Stimulated activated CD8-positive, alpha-beta memory T cell treated with anti-CD3 and anti-CD28 coated beads, Interleukin-4, amount 100 ng/mL, for 4 hours (primary cell): ENCODE measurements at places on chromosomes 4 and X.

DNA sequence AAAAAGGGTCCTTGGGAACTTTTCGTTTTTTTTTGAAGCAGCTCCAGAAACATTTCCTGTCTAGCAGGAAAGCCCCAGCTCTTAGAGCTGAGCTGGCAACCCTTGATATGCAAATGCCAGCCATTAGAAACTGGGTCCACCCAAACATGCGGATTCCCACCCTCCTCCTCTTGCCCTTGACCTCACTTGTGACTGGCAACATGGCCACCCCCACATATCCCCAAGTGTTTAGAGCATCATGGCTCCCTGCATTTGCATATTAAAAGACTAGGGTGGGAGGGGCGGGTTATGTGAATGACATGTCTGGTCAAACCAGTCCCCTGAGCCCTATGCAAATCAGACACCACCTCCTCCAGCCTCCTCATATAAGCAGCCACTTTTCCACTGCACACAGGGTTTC is 671.1 kb downstream of the FAT4 start:
- DNase-seq, result no peak

DNA sequence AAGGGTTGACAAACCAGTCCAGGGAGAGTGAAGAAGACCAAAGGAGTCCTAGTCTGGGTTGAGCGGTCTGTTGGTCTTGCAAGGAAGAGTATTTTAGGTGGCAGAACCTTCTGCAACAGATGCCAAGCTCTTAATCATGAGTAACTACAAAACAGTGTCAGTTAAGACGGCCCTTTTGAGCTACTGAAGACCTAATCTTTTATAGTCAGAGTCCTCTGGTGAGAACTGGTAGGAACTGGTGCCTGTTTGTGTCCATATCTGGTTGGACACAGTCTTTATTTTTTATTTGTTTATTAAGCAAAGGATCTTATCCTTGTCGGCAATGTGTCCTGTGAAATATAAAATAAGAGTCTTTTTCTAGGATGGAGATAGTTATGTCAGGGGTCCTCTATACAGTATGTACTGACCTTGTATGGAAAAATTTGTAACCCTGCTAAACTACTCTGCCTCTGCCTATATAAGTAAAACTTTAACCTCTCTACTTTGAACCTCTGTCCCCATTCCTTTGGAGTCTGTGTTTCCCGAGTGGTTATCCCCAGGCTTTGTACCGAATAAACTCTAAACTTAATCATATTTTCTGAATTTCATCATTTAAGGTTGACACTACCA is 47.1 kb downstream of the FAM13A start:
- no peak for DNase-seq

- DNase-seq, result no peak
Measured at GRCh38 chrX:20952180-20952579, 422.0 kb upstream of the CNKSR2 start.

DNA sequence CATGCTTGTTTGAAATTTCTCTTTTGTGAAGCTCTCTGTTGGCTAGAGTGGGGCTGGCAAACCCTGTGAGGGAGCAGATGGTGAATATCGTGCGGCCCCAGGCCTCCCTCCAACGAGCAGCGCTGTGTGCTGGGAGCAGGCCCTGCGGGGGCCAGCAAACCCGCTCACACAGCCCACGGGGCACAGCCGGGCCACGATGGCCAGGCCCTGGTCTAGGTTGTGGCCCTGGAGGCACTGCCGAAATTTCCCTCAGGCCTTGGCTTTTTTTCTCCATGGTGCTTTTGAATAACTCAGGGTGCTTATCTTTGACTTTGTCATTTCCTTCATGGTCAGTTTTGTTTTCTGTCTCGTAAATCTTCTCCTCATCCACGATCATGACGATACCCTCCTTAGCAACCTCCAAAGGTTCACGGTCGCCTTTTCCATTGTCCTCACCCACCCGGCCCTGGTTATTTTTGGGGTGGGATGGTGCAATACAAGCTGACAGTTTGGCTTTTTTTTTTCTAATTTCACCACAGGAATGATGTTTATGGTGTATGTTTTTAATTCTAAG is 20.7 kb downstream of the PCGF3 start:
- DNase-seq, result no peak

DNA sequence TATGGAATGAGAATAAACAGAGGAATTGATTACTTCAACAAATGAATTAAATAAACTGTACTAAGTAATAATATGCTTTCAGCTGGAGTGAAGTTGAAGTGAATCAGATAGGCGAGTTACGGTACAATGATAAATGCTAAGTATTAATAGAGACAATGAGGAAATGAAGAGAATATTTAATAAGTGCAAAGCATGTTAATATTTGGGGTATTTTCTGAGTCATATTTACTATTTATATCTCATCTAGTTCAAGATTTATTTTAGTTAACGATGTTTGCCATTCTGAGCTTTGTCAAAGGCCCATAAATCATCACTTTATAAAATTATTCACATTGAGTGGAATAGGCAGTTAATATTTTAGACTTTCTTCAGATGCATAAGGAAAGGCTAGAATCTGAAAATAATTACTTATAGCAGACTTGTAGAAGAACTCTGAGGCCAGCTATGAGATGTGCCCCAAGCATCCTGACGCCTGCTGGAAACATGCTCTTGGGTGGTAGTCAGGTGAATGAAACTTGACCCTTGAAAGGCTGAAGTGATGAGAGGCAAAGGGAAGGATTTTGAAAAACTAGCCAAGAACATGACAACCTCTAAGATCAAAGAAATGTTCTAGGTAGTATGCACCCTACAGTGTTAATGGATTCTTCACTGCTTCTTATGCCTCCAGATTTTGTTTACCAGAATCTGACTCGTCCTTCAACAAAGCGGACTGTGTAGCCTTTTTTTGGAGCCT is 133.8 kb upstream of the STIM2 start:
- no peak for DNase-seq

DNA sequence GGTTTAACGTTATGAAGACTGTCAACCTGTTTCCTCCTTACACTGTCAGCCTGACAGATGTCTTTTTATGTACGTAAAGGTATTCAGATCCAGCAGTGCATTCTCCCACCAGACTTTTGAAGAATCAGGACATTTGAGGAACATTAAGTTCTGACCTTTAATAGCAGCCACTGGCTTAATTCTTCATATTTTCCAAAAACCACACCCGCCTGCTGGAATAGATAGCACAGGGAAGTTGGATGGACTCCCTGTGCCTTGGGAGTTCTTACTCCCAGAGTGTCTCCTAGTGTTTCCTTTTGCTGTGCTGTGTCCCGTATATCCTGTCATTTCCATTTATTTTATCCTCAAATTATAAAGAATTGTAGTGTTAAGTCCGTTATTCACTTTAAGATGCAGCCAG is 94.5 kb downstream of the AFF1 start:
- no peak for DNase-seq

DNA sequence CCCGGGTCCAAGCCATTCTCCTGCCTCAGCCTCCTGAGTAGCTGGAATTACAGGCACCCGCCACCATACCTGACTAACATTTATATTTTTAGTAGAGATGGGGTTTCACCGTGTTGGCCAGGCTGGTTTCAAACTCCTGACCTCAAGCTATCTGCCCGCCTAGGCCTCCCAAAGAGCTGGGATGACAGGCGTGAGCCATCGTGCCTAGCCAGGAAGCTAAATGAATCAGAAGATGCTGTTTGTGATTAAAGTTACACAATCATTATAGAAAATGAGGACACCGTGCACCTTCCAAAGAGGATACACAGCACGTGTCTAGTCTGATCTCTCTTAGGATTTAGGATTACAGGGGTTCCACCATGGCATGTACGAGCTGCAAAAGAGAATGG is 99.6 kb downstream of the DHRSX start:
- no peak for DNase-seq

DNA sequence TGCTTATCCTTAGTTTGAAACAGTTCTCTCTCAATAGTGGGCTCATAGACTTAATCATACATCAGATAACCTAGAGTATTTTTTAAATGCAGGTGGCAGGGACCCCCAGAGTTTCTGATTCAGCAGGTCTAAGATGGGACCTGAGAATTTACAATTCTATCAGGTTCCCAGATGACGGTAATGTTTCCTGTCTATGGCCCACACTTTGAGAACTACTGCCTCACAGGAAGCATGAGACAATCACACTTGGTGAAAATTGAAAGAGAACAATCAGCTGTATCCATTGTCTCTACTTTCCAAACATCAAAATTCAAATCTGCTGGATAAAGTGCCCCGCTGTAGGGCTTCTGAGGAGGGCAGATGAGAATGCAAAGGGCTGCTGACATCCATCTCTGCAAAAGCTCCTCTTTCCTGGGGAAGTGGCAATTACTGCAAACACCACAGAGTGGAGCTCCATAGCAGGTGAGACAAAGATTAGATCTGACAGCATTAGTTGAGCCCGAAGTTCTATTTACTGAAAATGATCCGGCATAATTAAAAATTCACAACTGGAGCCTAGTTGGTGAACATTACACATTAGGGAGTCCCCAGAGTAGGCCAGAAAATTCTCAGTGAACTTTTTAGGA is 187.8 kb upstream of the MBNL3 start:
- no peak for DNase-seq

GRCh38 chr4:72567821-72568675 is 973 bp downstream of the ADAMTS3 start:
- no peak for DNase-seq

DNA sequence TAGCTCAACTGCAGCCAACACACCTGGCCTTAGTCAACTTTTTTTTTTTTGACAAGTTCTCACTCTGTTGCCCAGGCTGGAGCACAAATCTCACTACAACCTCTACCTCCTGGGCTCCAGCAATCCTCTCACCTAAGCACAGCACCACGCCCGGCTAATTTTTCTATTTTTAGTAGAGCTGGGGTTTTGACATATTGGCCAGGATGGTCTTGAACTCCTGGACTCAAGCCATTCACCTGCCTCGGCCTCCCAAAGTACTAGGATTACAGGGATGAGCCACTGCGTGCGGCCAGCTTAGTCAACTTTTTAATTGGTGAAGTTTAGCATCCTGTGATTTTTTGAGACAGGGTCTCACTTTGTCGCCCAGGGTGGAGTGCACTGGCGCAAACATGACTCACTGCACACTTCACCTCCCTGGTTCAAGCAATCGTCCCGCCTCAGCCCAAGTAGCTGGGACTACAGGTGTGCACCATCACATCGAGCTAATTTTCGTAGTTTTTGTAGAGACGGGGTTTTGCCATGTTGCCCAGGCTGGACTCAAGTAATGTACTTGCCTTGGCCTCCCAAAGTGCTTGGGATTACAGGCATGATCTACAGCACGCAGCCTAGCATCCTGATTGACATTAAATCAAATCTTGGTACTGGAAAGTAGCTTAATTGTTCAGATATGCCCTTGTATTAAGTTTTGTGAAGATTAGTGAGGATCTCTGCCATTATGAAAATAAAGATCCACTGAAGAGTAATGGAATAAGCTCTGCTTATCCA is 8.3 kb downstream of the HNRNPDL start:
- no peak for DNase-seq

GRCh38 chr4:139922406-139923024 is 231.5 kb downstream of the MAML3 start:
- no peak for DNase-seq

DNA sequence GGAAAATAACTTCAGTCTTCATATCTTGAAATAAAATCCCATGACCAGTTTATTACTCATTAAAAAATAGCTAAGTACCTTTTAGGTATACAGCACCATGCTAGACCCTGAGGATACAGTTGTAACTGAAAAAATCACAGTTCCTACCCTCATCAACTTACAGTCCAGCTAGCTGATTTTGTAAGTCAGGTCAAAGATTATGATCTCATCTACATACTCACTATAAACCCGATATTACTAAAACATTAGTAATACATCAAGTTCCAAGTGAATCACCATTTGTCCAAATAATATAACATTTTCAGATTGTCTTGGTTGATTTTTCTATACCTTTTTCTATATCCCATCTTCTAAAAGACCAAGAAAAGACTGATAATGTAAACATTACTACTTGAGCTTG is 333.9 kb downstream of the INPP4B start:
- DNase-seq, result no peak

- DNase-seq, result no peak
Measured at GRCh38 chr4:141132709-141133145, 542 bp downstream of the RNF150 start.

GRCh38 chr4:2462218-2462991 is 6.5 kb upstream of the RNF4 start:
- DNase-seq, result peak; percentile 37

GRCh38 chrX:33324099-33324498 is 112.8 kb upstream of the DMD start:
- DNase-seq, result no peak

DNA sequence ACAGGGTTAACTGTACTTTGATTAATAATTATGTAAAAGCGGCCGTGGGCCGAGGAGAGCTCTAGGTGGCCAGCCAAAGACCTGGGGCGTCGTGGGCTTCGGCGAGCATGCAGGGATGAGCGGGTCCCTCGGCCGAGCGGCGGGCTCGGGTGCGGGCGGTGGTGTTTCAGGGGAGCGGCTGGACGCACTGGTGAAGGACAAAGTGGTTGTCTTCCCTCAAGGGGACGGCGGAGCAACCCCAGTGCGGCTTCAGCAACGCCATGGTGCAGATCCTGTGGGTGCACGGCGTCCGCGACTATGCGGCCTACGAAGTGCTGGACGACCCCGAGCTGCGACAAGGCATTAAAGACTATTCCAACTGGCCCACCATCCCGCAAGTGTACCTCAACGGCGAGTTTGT is 103.0 kb upstream of the C1GALT1C1 start:
- no peak for DNase-seq

DNA sequence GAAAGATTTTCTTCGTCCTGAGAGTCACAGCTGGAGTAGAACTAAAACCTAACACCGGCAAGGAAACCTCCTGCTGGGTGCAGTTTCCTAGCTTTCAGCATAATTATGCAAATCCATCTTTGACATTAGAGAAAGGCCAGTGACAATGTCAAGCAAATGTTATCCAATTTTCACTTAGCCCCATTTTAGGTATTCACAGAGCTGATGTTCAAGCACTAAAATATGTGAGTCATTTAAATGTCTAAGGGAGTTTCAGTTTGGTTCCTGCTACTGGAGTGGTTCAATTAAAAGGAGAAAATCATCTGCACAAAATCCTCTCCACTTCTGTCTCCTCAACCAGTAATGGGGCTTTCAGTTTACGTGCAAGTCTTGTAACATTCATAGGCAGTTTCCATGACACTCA is 37.1 kb upstream of the AMOT start:
- no peak for DNase-seq

- DNase-seq, result no peak
Measured at GRCh38 chr4:112693507-112693906, 56.6 kb downstream of the LARP7 start.

GRCh38 chr4:53747401-53747800 is 156.1 kb upstream of the LNX1 start:
- no peak for DNase-seq

DNA sequence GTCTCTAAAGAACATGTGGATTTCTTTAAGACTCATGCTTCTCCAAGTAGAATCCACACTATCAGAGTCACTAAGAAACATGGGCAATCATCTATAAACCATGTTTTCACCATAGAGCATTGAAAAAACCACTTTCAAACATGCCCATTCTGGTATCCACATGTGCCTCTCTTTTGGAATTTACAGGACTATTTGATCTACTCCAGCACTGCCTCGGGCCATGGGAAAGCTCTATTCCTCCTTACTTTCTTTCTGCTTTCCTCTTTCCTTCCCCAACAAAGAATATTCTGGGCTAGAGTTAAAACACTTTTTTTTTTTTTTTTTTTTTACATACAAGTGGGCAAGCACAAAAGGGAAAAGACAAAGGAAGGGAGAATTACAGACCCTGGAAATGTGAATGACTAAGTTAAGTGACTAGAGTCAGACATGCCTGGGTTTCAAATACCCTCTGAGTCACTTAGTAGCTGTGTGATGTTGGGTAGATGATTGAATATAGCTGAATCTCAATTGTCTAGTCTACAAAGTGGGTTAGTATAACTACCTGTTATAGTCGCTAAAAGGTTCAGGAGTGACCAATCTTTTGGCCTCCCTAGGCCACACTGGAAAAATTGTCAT is 847.7 kb upstream of the INTU start:
- DNase-seq, result no peak
